Suppressor macrophage treated with lipopolysaccharide for 4 hours (primary cell): ENCODE measurements at places on chromosomes 5 and 9.

DNA sequence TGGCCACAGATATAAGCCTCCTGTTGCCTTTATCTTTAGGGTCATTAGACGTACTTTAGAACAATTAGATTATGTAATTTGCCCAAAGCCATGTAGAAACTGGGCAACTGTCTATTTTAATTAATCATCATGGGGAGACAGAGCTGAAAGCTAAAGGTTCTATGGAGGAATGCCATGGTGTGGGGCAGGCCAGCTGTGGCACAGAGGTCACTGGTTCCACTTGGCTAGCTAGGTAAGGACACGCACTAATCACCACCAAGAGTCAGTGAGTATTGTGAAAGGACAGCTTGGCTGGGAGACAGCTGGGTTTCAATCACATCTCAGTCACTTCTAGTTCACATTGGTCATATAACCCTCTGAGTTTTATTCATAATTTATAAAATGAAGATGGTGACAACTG lies 81.7 kb downstream of the HMHB1 start:
- DNase-seq: no peak

- no peak for DNase-seq
These were observed 159.9 kb downstream of the NTRK2 start for GRCh38 chr9:84829471-84829870.

DNA sequence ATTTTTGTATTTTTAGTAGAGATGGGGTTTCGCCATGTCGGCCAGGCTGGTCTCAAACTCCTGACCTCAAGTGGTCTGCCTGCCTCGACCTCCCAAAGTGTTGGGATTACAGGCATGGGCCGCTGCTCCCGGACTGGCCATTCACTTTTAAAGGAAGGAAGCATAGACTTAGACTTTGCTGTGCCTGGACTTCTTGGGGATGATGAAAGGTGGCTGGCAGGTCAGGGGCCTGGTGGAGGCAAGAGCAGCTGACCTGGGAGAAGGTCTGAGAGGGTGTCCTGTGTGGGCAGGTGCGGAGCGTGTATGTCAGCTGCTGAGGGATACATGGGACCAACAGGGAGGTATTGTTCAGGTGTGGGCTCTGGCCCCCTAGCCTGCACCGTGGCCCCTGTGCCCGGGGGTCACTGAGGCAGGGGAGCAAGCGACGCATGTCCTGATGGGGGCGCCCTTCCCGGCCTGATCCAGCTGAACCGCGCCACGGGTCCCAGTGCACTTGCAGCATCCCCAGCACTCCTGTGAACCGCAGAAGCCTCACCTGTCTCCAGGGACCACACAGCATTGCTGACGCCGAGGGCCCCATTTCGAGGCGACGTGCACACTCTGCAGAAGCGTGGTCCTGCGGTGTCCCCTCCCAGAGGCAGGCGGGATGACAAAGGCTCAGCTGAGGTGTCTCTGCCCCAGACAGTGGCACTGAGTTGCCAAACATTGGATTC lies 23.1 kb downstream of the NDUFS6 start:
- no peak for DNase-seq

DNA sequence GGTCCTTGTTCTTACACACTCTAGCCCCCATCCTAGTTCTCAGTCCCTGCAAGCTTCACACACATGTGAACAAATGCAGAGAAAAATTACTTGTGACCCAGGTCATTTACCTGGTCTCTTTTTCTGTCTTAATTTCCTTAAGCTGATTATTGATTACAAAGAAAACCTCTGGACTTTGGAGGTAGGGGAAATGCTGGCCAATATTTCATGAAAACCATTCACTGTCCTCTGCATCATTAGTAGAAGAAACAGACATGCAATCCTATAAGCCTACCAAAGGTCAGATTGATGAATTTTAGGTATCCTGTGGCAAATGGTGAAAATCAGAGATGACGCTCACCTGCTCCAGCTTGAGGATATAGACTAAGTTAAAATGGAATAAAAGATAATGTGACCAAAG lies 366.8 kb downstream of the ARRDC3 start:
- no peak for DNase-seq

GRCh38 chr5:139662617-139663016 lies 14.5 kb downstream of the CXXC5 start:
- DNase-seq: no peak
